ENCODE measurements at places on chromosomes 5 and 9.

GRCh38 chr9:38294220-38294960 is 98.1 kb upstream of the ALDH1B1 start:
- DNase-seq = no peak

DNA sequence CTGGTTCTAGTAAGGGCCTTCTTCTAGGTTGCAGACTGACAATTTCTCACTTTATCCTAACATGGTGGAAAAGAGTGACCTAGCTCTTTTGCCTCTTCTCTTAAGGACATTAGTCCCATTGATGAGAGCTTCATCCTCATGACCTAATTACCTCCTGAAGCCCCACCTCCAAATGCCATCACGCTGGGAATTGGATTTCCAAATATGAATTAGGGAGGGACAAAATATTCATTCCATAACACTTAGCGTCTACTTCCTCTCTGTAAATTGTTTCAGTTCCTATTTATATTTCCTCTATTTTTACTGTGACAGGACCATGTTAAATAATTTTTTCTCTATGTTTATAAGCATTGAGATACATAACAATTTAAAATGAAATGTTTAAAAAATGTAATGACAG is 408.8 kb downstream of the CDH10 start:
- DNase-seq = no peak

GRCh38 chr9:70120834-70121510 is 77.3 kb downstream of the MAMDC2 start:
- no peak for DNase-seq

DNA sequence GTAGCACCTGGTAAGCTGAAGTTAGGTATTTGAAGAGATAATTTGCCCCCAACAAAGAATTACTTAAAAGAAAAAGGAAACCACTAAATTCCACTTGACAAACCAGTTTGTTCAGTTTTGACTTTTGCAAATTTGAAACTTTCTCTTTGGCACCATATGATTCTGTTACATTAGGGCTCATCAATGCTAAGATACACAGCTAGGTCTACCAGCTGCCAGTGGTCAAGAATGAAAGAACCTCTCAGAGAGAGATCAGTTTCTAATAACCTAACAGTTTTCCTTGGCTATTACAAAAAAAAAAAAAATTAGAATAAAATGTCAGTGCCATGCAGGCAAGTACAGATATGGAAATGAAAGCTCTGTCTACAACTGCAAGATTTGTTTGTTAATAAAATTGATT is 92.3 kb downstream of the CAAP1 start:
- no peak for DNase-seq

- DNase-seq = peak; percentile 23
Measured at GRCh38 chr5:40033411-40033810, 608.6 kb upstream of the DAB2 start.

DNA sequence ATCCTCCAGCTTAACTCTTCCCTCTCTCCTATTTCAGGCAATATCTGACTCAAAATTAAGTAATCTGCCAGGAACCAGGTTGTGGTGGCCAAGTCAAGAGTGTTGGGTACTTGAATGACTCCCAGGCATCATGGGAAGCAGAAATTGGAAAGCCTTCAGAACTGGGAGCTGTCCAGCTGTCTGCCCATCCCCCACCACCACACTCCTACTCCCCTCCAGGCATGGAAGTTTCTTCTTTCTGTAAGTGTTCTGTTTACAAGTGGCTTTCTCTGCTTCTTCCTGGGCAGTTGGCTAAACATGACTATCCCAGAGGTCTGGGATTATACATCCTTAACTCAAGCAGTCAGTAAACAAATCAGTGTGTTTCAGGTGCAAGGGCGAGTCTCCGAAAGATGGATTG is 14.6 kb upstream of the PBX3 start:
- DNase-seq = no peak

GRCh38 chr9:138070815-138071214 is 193.2 kb downstream of the CACNA1B start:
- DNase-seq = no peak

DNA sequence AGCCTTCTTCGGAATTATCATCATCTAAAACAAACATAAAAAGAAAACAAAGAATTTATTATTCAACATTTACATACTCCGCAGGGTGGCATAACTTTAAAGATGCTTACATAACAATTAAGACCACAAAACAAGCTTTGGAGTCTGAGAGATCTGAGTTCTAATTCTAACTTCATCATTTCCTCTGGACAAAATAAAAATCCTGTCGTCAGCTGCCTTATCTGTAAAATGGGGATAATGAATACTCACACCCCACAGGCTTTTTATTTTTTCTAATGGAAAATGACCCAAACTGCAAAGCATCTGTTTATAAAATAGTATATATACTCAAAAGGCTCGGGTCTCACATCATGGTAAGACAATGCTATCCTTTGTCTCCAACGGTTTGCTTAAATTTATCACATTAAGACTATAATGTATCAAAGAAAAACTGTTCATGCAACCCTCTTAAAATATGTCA is 4.3 kb downstream of the ARRDC3 start:
- no peak for DNase-seq

DNA sequence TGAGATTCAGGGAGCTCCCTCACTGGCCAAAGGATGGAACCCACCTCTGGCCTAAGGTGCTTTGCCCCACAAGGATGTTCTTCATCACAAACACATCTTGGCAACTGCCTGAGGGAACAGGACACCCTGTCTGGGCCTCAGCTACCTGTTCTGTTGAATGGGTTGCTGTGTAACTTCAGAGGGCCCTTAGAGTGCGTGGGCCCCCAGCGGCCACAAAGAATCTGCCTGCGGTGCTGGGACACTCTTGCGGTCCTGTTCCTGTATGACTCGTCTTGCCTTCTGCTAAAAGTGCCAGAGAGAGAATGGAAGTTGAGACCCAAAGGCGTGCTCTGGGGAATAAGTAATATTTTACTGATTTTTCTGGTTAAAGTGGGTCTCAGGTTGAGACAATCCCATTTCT is 14.1 kb upstream of the RPL26L1 start:
- no peak for DNase-seq

- no peak for DNase-seq
Measured at GRCh38 chr9:132996526-132996925, 18.0 kb downstream of the GFI1B start.

DNA sequence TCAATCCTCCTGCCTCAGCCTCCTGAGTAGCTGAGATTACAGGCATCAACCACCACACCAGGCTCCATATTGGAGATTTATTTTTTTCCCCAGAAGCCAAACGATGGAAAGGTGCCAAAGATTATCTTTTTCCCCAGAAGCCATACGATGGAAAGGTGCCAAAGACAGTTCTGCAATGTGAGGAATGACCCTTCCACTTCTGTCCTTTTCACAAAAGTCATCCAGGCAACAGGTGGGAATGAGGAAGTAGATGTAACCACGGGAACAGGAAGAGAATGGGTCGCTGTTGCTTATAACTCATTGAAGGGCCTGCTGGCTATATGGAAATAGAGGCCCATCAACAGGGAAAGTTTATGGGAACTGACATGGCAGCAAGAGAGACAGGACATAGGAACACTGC is 233.7 kb upstream of the MSX2 start:
- no peak for DNase-seq

Data from CD4-positive, CD25-positive, alpha-beta regulatory T cell (primary cell).